ENCODE measurements at places on chromosomes 7 and 10.

GRCh38 chr10:59970396-59971368 is 64.3 kb upstream of the CCDC6 start:
- DNase-seq = no peak

GRCh38 chr7:128931190-128931798 is 6.4 kb upstream of the IRF5 start:
- no peak for DNase-seq

GRCh38 chr10:114573330-114574045 is 84.6 kb downstream of the ABLIM1 start:
- no peak for DNase-seq

DNA sequence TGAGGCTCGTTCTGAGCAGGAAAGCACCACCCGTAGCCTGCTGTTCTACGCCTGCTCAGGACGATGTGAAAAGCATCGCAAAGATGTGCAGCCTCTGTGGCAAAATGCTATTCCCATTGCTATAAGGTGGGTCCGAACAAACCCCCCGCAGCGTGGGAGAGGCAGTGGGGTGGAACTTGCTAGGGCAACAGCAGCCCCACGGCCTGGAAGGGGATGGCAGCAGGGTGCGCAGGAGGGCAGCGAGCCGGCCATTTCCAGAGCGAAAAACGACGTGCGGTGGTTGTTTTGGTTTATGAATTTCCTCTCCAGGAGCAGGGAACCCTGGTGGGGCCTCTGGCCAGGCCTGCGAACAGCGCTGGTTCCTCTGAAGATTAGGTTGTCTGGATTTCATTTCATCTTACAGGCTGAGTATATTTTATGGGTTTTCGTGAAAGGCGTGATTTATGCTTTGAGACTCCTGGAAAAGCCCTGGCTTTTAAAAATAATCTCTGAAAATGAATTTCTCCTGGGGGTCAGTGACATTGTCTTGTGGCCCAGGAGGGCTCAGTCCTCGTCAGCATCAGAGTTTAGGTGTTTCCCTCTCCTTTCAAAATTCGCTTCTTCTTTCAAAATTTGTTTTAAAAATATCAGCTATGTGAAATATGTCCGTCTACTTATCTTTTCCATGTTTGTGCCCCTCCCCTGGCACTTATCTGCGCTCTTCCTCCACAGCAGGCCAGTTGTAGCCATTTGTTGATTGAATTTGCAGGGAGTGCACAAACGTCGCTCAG is 42.3 kb upstream of the UBE3C start:
- no peak for DNase-seq

DNA sequence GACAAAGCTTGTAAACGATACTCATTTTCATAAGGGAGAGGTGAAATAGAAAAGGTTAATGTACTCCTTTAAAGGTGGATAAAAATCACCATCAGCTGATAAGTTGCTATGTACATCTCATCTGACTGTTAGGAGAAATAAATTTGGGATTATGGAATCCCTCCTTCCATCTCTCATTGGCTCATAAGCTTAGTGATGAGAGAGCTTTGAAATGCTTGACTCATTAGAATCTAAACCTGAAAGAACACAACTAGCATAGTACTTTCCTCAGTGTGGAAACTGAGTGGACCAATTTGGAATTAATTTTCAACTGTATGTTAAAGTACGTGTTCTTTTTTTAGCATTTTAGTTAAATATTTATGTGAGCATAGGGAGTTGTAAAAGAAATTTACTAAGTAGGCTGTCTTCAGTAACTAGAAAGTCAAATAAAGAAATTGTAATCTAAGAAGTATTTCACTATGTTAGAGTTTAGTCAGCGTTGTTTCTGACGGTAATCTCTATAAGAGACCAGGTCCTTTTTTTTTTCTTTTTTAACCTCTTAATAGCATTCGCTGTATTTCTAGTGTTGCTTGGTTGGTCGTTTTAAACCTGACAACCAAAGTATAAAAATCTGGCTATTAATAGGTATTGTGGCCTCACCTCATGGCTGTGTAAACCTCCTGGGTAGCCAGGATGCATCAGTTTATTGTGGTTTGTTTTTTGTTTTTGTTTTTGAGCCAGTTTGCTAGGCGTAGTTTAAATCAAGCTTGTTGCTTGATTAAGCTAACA is 34.4 kb downstream of the FHIP2A start:
- no peak for DNase-seq

DNA sequence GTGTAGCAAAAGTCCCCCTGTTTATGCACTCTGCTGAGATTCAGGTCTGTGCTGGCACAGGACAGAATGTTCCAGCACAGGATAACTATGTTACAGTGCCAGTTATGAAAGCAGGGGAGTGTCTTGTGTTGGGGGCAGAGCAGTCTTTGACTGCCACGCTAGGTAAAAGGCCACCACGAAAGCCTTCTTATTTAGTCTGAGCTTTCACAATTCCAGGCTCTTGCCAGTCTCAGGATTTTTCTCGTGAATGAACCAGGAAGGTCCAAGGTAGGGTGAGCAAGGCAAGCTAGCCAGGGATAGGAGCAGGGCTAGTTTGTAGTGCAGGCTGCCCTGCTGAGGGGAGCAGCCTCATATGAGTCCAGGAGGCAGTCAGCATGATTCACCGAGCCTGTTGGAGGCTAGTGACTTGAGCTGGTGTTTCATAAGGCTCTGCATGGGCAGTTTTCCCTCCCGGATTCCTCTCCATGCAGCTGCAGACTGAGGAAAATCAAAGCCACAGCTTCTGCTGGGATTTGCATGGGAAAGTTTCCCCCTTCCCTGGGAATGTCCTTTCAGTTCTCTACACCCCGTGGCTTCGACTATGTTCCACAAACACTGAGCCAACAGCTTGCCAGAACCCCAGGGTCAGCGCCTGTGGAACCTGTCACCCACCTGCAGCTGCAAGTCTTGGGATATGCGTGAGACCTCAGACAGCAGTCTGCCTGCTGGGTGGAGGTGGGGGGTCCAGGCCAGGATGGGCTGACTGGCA is 112.3 kb downstream of the JCAD start:
- peak; percentile 38 for DNase-seq

DNA sequence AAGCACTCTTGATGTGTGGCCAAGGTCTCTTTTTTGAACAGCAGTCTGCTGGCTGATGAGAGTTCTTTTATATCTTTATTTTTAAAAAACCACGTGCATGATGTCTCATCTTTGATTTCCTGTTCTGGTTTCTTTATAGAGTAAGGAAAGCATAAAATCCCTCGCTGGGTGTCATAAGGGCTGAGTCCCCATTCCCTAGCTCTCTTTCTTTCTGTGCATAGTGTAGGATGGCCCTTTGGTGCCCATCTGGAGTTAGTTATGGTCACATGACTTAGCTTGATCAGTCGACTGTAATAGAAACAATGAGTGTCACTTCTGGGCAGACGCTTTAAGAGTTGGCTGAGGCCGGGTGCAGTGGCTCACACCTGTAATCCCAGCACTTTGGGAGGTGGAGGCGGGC is 38.5 kb downstream of the GHRHR start:
- no peak for DNase-seq

DNA sequence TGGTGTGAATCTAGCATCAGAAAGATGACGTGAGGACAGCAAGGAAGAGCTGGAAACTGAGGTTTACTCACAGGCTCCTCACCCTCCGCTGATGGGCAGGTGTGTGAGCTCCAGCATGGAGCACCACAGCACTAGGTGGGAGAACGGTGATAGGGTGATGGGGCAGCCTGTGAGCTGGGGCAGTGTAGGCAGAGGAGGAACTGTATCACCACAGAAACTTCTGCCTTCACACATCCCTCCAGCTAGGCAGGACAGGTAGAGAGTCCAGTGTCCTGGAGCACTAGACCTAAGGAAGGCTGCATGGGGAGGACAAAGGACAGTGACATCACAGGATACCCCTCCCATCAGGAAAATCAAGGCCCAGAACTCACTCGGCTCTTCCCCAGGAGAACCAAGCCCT is 241.8 kb upstream of the PRSS58 start:
- DNase-seq = no peak

GRCh38 chr10:100688201-100688600 is 57.2 kb upstream of the PAX2 start:
- no peak for DNase-seq

- DNase-seq = no peak
These were observed 227.1 kb downstream of the ARHGAP12 start for GRCh38 chr10:31701546-31701945.

DNA sequence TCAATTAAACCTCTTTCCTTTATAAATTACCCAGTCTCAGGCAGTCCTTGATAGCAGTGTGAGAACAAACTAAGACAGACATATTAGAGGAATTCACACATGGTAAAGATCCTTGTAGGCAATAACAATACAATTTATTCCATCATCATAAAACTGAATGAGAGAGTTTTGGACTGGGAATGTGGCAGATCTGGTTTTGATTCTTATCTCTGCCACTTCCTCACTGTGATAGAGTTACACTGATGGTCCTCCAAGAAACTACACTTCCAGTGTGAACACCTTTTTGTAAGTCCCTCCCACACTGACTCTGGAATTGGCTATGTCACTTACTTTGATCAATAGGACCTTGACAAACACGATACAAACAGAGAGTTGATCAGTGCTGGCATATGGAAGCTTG is 2.9 kb downstream of the ENO4 start:
- no peak for DNase-seq

DNA sequence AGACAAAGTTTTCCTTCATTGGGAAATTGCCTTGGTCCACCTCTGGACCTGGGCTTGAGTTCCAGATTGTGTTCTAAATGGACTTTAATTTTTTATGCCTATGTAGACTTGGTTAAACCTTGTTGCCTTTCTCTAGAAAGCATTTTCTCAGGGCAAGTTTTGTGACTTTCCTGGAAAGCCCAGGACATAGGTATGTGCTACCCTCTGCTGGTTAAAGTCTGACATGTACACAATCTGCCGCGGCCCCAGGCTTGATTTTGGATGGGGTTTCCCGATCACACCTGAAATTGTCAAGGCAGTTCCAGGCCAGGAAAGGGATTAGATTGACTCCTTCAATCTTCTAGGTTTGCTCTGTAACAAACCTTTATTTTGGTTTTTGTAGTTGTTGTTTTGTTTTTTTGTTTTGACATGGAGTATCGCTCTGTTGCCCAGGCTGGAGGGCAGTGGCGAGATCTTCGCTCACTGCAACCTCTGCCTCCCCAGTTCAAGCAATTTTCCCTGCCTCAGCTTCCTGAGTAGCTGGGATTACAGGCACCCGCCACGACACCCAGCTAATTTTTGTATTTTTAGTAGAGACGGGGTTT is 14.1 kb upstream of the AKR1B10 start:
- peak; percentile 61 for DNase-seq

DNA sequence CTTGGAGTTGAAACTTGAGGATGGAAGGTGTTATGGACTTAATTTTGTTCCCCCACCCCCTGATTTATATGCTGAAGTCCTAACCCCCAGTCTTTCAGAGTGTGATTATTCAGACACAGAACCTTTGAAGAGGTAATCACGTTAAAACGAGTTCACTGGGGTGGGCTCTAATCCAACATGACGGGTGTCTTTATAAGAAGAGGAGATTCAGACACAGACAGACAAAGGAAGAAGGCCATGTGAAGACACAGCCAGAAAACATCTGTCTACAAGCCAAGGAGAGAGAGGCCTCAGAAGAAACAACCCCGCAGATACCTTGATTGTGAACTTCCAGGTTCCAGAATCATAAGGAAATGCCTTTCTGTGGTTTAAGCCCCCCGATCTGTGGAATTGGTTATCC is 37.0 kb downstream of the GHRHR start:
- no peak for DNase-seq

DNA sequence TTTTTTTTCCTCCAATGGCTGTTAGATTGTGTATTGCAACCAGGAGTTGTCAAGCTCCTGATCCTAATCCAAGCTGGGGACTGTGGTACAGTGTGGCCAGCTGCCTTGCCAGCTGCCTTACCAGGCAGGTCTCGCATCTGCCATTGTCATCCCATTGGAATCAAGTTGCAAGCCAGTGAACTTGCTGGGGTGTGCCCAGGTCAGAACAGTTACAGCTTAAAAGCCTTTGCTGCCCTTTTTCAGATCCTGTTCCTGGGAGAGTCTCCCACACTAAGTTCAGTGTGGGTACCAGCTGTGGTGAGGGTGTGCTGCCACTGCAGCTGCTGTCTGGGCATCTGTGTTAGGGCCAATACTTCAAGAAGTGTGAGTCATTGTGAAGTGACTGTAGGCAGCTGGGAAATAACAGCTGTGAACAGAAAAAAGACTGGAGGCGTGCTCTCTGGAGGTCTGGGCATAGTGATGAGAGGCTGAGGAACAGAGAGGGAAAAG is 72.8 kb downstream of the CCNY start:
- peak; percentile 81 for DNase-seq

DNA sequence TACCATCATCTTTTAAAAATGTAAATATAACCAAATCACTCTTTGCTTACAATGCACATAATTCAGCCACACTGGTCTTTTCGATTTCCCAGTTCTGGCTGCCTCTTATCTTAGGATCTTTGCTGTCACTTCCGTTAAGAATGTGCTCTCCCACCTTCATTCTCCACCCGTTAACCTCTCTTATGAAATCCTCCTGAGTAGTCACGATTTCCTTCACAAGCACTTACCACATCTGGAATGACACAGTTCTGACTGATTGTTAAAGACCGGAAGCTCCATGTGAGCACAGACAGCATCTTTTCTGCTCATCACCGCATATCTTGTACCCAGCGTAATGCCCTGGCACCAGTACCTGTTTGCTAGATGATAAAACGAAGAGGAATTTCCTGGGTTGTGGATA is 84.3 kb downstream of the CUL2 start:
- DNase-seq = peak; percentile 100

- DNase-seq = no peak
These were observed 64.4 kb downstream of the STK17A start for GRCh38 chr7:43647339-43647672.

DNA sequence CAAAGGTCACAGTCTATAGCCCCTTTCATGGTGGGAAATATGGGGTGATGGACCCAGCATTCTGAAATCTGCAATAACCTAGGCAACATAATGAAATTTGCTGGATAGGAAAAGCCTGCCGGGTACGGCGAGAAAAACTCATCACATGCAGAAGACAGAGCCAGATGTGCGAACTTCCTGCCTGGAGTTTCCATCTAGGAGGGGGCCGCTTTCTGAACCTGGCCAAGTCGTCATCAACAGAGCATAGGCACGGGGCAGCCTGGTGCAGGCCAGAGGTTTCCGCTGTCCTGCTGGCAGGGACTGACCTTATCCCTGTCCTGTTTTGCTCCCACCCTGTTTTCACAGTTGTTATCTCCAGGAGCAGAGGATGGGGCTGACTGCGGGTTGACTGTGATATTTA is 27.4 kb downstream of the CCDC3 start:
- DNase-seq = no peak

Measured in RKO (cell line).